ENCODE measurements at places on chromosomes 6 and 20.

- no peak for DNase-seq
Observed at GRCh38 chr6:118902726-118903125, 8.8 kb downstream of the ASF1A start.

DNA sequence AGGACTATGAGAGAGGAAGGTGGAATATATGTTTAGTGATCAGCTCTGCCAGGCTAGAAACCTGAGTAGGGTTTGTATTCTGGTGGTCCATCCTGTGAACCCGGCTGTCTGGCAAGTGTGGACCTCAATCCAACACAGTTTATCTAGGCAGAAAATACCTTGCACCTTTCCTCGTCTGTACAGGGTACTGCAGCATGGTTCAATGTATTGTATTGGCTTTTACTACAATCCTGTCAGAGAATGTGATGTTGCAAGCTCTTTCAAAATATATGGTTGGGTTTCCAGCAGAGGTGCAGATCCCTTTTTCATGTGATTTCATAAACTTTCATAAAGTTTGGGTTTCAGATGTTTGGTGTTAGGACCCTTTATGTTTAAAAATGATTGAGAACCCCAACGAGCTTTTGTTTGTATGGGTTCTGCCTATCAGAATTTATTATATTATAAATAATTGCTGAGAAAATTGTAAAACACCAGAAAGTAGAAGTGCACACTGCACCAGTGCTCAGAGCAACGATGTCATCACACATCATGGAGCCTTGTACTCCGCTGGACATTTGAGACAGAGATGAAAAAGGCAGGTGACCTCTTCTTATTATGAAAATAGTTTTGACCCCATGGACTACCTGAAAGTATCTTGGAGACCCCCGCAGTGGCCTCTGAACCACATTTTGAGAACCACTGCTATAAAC lies 106.6 kb downstream of the RTN4IP1 start:
- no peak for DNase-seq

GRCh38 chr6:142356201-142356883 lies 54.5 kb downstream of the ADGRG6 start:
- DNase-seq = peak; percentile 58

- DNase-seq = no peak
Observed at GRCh38 chr6:47278545-47278944, 31.2 kb downstream of the TNFRSF21 start.

GRCh38 chr20:32832664-32833063 lies 12.9 kb downstream of the MAPRE1 start:
- no peak for DNase-seq

- DNase-seq = no peak
Observed at GRCh38 chr6:121143476-121143875, 190.8 kb downstream of the TBC1D32 start.

- DNase-seq = no peak
Observed at GRCh38 chr6:35586542-35586941, 73.8 kb upstream of the TULP1 start.

DNA sequence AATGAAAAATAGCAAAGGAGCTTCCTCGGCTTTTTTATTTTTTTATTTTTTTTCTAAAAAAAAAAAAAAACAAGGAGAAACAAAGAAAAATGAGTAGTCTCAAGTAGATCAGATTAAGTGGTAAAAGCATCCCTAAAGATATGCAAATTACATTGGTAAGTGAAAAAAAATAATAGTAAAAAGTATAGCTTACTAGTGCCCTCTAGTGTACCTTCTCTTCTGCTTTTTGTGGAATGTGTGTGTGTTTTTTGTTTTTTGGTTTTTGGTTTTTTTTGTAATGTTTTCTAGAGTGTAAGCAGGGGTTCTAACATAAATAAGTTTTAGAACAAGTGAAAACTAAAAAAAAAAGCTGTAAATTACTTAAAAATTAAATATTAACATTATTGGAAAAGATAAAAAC lies 1062.0 kb downstream of the HACE1 start:
- DNase-seq = no peak

DNA sequence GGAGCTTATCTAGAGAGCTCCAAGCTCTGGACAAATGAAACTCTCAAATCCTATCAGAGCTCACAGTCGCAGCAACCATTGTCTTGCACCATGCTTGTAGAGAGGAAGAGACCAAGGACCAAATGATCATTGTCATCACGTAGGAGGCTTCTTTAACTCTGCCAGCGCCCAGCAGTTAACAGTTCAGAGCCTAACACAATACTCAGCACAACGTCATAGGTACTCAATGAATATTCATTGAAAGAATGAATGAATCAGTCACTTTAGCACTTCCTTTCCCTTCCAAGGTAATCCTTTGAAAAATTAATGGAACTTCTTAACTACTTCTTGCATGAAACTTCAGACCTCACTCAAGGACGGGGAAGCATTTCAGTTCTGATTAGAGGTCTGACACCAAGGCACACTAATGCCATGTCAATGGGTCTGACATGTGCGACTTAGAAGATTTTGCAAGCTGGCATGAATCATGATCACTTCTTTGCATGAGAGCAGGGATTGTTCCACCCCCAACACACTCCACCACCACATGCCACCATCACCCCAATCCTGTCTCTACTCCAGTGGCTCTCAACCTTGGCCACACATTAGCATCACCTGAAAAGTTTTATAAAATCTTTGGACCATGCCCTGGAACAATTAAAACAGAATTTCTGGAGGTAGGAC lies 45.1 kb downstream of the KHDC1L start:
- DNase-seq = no peak

DNA sequence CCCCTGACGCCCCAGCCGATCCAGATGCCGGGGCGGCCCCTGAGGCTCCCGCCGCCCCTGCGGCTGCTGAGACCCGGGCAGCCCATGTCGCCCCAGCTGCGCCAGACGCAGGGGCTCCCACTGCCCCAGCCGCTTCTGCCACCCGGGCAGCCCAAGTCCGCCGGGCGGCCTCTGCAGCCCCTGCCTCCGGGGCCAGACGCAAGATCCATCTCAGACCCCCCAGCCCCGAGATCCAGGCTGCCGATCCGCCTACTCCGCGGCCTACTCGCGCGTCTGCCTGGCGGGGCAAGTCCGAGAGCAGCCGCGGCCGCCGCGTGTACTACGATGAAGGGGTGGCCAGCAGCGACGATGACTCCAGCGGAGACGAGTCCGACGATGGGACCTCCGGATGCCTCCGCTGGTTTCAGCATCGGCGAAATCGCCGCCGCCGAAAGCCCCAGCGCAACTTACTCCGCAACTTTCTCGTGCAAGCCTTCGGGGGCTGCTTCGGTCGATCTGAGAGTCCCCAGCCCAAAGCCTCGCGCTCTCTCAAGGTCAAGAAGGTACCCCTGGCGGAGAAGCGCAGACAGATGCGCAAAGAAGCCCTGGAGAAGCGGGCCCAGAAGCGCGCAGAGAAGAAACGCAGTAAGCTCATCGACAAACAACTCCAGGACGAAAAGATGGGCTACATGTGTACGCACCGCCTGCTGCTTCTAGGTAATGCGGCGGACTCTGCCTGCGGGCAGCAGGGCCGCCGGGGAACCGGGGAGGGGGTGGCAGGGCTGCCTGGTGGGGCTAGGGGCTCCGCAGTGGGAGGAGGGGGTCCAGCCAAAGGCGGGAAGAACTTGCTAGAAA lies 2.3 kb downstream of the GNAS start:
- DNase-seq = no peak

DNA sequence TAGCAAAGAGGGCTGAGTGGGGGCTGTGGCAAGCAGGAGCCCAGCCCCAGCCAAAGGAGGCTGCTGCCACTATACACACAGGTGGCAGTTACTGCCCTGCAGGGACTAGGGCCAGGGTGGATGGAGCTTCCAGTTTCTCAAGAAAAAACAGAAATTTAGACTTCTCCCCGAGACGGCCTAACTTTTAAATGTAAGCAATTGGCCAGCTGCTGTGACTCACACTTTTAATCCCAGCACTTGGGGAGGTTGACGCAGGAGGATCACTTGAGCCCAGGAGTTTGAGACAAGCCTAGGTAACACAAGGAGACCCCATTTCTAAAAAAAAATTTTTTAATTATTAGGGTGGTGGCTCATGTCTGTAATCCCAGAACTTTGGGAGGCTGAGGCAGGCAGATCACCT lies 98.2 kb upstream of the NFATC2 start:
- DNase-seq = no peak

DNA sequence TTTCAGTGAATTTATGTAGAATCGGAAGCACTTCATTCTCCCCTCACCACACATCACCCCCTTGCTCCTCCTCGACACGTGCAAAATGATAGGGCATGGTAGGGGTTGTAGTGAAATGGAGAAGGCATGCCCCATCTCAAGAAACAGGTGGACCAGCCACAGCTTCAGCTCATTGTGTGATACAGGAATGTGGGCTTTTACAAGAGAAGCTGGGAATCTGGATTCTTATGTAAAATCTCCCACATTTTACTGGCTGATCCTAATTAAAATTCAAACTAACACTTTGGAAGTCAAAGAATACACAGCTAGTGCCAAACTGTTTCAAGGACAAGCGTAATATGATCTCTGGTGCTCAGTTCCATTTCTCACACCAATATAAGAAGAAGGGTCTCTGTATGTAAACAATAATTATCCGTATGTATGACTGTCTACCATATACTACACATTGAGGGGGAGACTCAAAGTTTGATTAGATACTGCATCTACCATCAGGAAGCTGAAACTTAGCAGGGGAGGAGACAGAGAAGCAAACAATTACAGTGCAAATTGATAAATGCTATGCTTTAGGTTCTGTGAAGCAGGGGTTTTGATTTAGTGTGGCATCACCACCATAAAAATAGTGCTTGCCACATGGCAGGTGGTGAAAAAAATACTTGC lies 24.3 kb upstream of the KIAA0408 start:
- no peak for DNase-seq

GRCh38 chr6:13715444-13715883 lies 3.8 kb upstream of the RANBP9 start:
- DNase-seq = no peak

- peak; percentile 99 for DNase-seq
Observed at GRCh38 chr6:157764178-157765068, 58.6 kb upstream of the SNX9 start.

- DNase-seq = no peak
Observed at GRCh38 chr20:34458631-34459030, 57.6 kb upstream of the DYNLRB1 start.

DNA sequence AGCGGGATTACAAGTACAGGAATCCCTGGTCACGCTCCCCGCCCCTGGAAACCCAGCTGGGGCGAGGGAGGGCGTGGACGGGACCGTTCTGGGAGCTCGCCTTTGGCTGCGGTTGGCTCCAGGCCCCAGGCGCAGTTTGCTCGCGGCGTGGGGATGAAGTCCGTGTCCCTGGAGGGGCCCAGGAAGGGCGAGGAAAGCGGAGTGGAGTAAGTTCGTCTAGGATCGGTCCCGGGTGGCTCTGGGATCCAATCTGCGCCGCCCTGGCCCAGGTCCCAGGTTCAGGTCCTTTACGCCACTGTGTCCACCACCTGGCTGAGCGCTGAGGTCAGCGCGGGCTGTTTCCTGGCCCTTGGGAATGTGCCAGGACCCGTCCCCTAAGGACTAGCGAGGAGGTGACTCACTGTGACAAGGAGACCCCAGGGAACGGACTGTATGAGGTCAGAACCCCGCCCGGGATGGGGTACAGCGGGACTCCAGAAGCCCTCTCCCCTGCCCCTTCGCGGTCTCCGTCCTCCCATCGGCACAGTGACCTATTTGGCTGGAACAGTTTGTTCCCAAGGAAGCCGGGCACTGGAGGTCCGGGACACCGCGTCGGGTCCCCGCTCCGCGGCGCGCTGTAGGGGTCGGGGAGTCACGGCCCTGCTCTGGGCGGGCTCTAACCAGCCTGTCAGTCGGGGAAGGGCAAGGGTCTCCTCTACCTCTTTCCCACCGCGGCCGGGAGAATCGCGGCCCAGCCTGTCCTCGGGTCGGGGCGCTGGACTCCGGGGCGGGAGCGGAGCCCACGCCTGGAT lies 724 bp downstream of the CDKN1A start:
- DNase-seq = peak; percentile 67

DNA sequence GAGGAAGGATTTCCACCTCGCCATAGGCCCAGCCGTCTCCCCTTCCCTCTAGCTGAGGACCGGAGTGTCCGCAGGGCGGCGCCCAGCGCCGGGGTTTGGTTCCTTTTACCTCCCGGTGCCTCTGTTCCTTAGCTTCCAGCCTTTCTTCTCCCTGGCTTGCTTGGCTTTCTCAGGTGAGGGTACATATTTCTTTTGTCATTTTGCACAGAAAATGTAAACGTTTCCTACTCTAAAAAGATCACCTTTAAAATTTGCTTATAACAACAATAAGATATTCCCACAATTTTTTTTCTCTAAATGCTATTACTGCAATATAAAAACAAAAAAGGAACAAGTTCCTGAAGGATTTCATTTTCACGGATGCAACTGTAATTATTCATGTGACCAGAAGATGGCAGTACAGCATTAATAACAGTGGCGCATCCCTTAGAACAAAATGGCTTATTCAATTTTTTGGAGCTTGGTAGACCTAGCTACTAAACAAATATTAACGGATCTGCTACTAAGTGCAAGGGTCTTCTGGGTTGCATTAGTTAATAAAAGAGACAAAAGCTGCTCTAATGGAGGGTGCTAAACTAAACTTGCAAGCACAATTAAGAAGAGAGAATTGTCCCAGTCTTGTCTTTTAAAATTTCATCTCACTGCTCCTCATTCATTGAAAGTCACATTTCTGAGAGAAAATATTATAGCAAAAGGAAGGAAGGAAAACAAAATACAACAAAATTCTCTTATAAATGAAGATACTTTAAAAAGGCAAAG lies 172.9 kb downstream of the ADGRG6 start:
- peak; percentile 72 for DNase-seq

DNA sequence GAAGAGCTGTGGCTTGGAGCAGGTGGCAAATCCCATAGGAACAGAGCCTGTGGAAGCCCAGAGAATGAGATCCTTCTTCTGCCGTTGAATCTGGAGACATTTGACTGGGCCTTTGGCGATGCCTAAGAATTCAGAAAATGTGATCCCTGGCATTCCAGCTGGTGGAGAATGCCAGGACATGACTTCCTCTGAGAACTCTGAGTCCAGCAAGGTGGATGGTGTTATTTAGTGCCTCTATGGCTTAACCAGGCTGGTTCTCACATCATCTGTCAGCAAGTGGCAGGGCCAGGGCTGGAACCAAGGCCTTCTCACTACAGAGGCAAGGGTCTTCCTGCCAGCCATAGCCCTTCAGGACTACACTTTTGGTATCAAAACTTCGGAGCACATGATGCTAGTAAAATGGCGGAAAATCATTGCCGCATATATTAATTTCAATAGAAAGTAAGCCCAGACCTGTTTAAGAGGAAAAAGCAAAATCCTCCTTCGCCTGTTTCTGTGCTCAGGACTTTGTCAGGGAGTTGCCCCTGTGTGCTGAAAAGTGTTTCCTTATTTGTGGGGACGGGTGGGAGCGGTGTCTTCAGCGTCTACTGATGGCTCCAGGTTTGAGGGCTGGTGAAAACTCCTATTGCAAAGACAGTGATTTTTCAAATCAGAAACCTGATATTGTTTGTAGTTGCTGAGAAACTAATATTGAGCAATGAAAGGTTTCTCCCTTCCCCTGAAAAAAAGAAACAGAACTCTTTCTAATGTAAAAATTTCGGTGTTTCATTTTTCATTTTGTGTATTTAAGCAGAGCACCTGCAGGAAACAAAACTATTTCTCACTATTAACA lies 23.9 kb downstream of the DUSP22 start:
- no peak for DNase-seq

DNA sequence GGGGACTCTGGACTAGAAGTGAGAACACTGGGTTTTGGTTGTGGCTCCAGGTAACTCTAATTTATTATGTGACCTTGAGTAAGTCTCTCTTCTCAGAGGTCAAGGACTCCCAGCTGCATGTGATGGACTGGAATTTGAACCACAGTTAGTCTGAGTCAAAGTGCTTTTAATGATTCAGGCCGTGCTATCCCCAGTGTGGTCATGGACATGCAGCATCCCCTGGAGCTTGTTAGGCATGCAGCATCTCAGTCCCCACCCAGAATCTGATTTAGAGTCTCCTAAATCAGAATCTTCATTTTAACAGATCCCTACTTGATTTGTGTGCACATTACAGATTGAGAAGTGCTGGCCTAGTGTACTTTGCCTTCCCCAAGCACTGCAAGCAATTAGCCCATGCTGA lies 74.2 kb downstream of the TOX2 start:
- no peak for DNase-seq

Data from muscle of back (tissue), 13 donors.